ENCODE measurements at places on chromosomes 7 and 10.

- no peak for DNase-seq
Measured at GRCh38 chr7:139829025-139829774, at the start of gene TBXAS1. TSS of gene TBXAS1 (plus strand) at chr7:139829264. CDS start at chr7:139829391, 127 bp downstream.

DNA sequence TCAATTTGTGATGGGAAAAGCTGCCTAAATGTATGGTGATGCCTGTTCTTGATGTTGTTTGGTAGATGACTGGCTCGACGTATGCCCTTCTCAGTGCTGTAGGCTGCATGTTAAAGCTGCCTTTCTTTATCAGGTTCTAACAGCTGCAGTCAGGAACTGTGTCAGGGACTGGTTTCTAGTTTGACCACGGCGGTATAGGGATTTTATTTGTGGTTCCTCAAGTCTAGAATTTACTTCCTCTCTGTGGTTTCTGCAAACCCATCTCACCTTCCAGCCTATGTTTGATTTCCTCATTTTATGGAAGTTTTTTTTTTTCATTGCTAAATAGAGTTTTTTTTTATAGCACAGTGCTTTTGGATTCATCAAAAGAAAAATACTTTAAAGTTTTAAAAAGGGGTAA is 26.5 kb downstream of the LMTK2 start:
- no peak for DNase-seq

DNA sequence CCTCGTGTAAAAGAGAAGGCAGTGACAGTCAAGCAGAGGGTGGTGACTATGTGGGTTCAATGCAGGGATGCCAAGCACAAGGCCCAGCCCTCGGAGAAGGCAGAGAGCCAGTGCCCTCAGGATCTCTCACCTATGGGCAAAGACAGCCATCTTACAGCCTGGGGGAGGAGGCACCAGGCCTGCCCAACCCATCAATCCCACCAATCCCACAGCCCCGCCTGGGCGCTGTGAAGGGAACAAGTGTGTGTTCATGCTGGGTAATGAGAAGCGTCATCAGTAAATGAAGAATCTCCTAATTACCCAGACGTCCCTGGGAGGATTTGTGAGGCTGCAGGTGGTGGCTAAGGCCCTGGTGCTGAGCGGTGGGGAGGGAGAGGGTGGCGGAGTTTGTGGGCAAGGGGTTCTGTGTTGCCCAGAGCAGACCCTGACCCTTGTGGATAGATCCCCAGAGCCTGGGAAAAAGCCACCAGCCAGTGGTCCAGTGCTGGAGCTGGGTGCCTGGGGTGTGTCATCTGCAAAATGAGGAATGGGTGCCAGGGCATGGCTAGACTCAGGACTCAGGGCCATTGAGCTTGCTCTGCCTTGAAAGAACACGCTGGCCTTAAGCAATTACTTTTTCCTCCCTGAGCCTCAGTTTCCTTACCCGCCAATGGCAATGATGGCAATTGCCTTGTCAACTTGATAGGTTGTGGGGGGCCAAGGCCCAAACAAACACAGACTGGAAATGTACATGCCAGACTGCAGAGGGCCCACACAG is 128.1 kb upstream of the UNC5B start:
- DNase-seq: no peak

GRCh38 chr7:38942431-38943051 is 33.5 kb upstream of the VPS41 start:
- DNase-seq: no peak

- DNase-seq: peak; percentile 11
Measured at GRCh38 chr10:71213127-71213621, 804 bp downstream of the UNC5B start.

GRCh38 chr10:128123846-128124245 is 2.4 kb downstream of the MKI67 start:
- DNase-seq: no peak

DNA sequence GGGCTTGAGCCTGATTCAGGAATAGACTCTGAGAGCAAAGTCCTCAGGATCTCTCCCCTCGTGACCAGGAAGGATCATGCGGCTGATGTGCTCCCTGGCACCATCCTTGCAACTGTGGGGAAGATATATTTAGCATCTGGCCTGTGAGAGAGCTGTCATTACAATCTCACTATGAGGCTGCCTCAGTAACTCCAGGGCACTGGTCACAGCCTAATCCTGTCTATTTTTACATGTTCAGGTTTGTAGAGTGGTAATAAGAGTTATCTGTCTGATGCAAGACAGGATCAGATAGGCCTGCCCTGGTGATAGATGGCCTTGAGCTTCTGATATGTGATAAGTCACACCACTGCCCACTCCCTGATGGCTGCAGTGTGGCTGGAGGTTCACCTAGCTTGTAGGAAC is 50.7 kb downstream of the PPP1R3C start:
- no peak for DNase-seq

GRCh38 chr7:144720710-144721109 is 115.1 kb downstream of the TPK1 start:
- no peak for DNase-seq

GRCh38 chr7:141874787-141875186 is 33.5 kb upstream of the PRSS37 start:
- no peak for DNase-seq

DNA sequence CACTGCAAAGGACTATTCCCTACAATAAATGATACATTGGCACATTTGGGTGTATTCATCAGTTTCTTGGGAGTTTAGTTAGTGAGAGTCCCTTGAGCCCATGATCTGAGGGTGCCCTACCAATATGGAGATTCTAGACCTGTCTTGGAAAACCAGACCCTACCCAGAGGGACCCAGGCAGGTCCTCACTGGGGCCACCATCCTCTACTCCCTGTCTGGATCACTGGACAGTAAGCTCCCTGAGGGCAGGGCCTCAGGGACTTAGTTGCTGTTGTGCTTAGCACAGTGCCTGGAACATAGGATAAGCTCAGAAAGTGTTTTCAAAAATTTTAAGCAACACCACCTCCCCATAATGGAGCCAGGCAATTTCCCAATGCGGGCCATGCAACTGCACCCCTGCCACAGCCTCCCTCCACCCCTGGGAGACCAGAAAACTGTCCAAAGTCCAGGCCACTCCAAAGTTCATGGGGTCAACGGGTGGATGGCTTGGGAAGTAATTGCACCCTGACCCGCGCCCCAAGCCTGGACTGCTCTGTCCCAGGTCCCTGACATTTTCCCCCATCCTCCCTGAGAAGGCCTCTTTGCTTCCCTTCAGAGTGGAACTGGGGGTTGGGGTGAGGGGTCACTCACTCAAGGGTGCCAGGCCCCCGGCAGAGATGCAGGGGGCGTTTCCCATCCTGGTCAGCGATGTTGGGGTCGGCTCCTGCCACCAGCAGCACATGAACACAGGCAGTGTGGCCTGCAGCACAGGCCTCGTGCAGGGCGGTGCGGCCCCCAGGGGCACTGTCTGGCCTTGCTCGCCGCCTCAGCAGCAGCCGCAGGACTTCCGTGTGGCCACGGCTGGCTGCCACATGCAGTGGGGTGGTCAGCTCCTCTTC is 1.0 kb downstream of the ASB10 start:
- DNase-seq: no peak

DNA sequence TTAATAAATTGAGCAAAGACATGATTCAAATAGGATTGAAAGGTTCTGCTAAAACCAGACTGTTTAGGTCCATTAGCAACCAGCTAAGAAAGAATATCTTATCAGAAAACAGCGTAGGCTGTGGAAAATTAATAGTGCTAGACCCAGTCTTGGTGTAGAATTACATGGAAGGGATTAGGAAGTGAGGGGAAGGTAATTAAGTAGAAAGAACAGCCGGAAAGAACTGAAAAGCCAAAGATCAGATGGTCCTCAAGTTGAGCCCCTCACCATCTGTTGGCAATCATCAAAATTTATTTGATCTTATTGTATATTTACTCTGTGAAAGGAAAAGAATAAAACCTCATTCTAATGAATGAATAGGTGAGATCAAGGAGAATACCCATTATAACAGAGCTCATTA is 50.1 kb downstream of the COL1A2 start:
- no peak for DNase-seq

DNA sequence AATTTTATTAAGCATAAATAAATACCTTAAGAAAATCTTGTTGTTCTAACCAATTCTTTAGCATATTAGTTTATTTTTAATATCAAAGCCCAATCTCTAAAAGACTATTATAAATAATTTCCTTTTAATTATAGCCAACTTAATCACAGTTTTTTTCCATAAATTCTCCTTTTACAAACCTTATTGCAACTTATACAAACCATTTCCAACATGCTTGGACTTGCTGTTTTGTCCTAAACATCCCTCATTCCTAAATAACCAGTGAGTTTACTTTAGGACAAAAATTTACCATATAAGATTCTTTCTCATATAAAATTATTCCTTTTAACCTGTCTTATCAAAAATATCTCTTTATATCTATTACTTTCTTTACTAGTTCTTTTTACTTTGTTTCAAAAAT is 25.2 kb upstream of the LSM8 start:
- no peak for DNase-seq

DNA sequence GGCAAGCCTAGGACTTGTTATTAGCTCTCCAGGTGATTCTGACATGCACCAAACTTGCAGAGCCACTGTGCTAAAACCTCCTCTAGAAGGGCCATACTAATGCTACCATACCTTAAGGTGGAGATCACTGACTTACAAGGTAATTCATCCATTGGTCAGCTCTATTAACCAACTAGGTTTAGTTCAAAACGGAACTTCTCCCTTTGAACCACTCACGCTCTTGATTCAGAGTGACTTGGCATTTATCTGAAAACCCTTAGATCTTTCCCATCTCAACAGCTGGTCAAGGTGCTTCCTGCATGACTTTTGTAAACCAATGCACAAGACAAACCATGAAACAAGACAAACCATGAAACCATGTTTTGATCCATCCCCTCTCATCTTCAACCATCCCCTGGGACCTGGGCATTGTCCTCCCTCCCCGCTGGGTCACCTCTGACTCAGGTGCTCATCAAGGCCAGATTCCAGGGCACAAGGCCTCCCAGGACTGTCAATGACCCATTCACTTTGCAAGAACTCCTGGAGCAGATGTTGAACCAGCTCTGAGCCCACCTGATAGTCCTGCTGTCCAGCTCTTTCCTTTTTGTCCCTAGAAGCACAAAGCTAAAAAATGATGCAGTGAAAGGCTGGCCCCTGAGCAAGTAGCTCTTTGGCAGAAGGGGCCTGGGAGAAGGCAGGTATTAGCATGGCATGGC is 18.8 kb downstream of the IMPDH1 start:
- no peak for DNase-seq

- DNase-seq: peak; percentile 49
Measured at GRCh38 chr10:17023386-17024298, 106.0 kb downstream of the CUBN start.

- DNase-seq: no peak
Measured at GRCh38 chr10:96473866-96474265, 39.9 kb downstream of the TLL2 start.

DNA sequence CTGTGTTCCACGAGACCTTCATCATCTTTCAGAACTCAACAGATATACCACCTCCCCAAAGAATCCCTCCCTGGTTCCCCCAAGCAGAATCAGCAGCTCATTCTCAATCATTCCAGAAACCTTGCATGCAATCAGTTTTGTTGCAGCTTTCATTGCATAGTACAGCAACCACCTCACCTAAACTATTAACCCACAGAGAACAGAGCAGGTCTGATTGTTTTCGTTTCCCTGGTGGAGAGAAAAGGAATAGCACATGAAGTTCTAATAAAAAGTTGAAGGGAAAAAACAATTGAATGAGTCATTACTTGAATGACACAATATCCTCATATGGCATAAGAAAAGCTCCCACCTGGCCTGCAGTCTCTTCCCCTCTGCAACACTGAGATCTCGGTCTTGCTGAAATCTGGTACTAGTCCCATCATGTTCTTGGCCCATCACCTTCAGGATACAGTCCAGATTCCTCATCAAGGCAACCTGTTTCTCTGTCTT is 147.1 kb upstream of the GDF10 start:
- DNase-seq: no peak

DNA sequence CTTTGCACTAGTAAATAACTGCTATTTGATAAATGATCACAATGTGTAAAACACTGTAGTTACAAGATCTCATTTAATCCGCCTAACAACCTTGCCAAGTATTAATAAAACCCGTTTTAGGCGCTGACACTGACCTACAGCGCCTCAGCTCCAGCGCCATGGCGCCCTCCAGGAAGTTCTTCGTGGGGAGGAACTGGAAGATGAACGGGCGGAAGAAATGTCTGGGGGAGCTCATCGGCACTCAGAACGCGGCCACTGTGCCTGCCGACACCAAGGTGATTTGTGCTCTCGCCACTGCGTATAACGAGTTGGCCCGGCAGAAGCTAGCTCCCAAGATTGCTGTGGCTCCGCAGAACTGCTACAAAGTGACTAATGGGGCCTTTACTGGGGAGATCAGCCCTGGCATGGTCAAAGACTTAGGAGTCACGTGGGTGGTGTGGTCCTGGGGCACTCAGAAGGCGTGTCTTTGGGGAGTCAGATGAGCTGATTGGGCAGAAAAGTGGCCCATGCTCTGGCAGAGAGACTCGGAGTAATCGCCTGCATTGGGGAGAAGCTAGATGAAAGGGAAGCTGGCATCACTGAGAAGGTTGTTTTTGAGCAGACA is 1.1 kb upstream of the TNPO3 start:
- DNase-seq: no peak

DNA sequence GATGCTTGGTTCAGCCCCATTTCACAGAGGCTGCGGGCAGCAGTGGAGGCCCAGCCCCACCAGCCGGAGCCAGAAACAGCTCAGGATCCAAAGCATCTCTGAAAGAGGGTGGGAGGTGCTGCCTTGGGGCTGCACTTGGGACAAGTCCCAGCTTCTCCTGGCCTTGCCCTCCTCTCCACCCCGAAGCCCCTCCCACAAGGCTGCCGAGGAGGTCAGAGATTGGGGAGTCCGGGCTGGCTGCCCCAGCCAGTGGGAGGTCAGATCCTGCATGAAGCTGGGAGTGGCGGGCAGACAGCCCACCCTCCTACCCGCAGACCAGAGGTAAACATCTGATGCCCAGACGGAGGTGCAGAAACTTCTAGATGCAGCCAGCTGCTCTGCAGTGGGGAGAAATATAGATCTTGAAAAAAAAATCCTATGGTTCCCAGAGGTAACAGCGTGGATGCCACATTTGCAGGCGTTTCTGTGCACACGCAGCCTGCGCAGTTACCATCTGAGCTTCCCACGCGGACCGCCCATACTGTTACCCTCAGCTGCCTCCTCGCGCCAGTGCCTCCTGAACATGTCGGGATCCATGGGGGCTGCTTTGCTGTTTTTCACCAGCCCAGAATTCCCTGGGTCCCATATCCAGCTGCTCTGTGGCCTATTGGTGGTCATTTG is 36.9 kb upstream of the GNA12 start:
- DNase-seq: no peak

GRCh38 chr7:131143869-131144268 is 183.8 kb upstream of the MKLN1 start:
- DNase-seq: no peak

- DNase-seq: no peak
Measured at GRCh38 chr7:151256410-151257045, 8.0 kb upstream of the SMARCD3 start.

GRCh38 chr10:42149027-42149700 is 489.2 kb downstream of the ZNF33B start:
- DNase-seq: no peak

DNA sequence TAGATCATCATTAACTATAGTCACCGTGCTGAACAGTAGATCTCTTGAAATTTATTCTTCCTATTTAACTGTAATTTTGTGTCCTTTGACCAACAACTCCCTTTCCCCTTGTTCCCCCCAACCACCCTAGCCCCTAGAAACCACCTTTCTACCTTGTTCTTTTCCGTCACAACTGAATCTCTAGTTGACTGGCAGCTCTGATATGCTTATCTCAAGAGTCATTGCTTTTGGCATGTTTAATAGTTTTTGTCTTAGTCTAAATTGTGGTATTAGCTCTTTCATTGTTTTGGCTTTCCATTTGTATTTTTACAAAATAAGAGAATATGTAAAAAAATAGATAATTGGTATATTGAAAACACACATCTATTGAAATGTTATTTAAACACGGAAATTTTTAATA is 1.8 kb downstream of the GNAT3 start:
- no peak for DNase-seq

GRCh38 chr7:50425318-50425717 is 24.8 kb downstream of the FIGNL1 start:
- DNase-seq: no peak
